ENCODE measurements at places on chromosomes 3 and 15.

DNA sequence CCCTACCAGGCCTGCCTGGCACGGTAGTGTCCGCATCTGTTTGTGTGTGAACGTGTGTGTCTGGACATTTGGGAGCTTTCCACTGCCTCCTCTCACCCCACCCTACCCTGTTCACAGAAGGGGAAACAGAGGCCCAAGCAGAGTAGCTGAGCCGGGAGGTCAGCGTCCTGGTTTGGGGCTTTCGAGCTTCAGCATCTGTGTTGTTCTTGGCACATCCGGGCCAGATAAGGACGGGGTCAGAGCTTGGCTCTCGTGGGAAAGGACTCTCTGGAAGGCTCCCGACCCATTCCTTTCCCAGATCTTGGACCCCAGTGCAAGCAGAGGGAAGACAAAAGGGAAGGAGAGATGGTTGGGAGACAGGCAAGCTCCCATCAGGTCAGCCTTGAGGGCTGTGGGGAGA, 6.3 kb upstream of the PTH1R start:
- no peak for DNase-seq

GRCh38 chr3:61371123-61371522, 119.9 kb upstream of the FHIT start:
- no peak for DNase-seq

GRCh38 chr3:152192936-152193672, 75.6 kb upstream of the MBNL1 start:
- DNase-seq: no peak

DNA sequence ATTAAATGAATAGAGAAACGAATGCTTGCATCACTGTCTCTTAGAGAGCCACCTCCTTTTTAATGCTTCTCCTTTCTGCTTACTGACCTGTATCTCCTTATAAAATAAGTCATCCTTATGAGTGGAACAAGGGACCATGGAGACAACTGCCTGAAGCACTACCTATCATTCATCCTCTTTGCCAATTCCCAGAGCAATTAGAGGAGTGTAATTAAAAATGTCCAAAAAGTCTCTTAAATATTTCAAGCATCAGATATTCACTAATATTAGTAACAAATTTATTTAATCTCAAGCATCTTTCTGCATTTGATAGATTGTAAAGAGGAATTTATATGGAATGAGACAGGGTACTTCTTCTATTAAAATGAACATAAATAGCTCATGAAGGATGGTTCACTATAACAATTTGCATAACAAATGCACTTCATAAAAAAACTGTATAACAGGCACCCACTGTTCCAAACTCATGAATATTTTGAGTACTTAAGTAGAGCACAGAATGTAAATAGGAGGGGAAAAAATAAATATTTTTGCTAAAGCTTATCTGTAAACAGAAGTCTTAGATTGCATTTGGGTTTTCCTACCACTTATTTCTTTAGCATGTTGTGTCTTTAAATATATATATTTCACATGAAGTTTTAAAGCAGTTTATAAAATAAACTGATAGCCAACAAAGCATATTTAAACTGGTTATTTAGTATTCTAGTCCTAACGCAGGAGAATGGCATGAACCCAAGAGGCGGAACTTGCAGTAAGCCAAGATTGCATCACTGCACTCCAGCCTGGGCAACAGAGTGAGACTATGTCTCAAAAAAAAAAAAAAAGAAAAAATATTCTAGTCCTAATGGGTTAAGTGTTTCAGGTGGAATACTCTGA, 269.3 kb downstream of the TBL1XR1 start:
- no peak for DNase-seq

DNA sequence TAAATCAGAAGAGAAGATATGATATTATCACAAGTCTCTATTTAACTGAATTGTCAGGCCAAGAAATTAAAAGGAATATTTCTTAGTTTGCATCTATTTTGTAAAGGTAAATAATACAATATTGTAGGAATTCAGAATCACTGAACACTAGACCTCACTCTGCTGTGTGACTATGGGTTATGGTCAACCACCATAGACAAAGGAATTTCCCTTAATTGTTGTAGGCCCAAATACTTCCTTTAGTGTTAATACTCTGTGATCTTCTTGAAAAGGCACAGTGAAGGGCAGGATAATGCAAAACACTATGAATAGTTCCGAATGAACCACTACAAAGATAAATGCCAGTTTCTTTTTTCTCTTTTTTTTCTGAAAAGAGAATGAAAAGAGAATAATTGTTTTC, 162.3 kb downstream of the TUSC7 start:
- no peak for DNase-seq

- no peak for DNase-seq
These were observed 282.5 kb upstream of the TRIM42 start for GRCh38 chr3:140395134-140396075.

- DNase-seq: no peak
These were observed 40.6 kb downstream of the DPP8 start for GRCh38 chr15:65476903-65477302.

GRCh38 chr15:99645543-99645935, 79.8 kb downstream of the MEF2A start:
- no peak for DNase-seq

DNA sequence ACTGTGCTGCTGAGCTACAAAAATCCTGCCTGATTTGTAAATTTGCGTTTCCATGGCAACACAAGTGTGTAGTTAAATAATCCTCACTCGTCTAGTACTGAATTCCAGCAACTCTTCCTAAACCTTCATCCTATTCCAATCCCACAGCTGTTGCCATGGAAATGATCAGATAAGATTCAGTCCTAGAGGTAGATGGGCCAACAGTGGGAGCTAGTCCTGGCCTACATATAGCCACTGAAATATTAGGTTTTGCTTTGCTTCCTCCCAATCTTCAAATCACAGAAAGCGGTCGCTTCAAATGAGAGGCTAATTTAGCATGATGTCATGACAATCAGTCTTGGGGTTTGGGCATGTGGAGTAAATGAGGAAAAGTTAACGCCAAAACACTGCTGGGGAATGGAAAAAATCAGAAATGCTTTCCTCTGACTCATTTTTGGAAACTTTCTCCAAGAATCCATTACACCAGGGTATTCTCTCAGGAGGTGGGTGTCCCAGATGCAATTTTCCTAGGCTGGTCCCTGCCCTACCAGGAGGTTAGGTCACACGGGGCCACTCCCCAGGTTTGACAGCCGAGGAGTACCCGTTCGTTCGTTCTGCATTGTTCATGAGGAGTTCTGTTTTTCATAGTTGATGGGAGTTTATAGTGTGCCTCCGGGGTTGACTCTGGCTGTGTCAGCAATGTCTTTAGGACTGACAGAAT, 159.2 kb upstream of the SLCO3A1 start:
- no peak for DNase-seq

DNA sequence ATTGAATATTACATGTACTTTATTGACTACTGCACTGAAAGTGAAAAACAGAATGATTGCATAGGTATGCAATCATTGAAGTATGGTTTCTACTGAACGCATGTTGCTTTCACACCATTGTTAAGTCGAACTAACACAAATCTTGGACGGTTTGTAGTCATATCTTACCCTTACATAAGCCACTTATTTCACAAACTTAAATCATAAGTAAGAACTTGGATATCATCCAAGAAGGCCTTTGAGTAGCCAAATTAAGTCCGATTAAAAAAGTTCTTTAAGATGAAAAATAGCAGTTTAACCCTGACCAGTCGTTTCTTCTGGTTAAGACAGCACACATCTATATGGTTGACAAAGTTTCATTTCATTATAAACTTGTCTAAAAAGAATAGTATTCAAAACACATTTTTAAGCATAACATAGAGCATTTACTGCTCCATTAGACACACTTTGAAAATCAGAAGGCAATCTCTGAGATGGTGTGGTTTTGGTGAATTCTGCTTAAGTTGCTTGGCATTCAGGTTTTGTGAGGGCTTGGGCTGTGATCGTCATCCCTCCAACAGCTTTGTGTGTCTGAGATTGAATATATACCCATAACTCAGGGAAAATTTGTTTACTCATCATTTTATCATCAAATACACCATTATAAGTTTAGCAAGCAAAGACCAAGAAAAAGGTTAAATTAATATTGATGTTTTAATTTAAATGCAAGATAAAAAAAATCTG, 92.2 kb downstream of the NFKBIZ start:
- no peak for DNase-seq

- no peak for DNase-seq
These were observed 8.9 kb downstream of the DNAAF4 start for GRCh38 chr15:55499151-55499550.

DNA sequence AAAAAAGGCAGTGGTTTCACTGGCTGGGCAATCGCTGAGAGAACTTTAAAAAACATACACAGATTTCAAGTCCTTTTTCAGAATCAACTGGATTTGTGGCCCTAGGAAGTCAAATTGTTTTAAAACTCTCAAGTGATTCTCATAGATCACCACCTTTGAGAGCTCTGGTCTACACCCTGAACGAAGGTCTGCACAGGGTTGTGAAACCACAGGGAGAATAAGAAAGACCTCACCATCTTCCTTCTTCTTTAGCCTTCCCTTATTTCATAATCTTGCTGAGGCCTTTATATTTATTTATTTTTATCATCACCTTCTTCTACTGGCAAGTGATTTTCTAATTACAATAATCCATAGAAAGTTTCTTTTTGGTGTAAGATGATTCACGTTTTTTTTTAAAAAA, 58.1 kb downstream of the FOXP1 start:
- DNase-seq: no peak

- peak; percentile 1 for DNase-seq
These were observed 214.5 kb downstream of the SNRPN start for GRCh38 chr15:25169318-25169717.

DNA sequence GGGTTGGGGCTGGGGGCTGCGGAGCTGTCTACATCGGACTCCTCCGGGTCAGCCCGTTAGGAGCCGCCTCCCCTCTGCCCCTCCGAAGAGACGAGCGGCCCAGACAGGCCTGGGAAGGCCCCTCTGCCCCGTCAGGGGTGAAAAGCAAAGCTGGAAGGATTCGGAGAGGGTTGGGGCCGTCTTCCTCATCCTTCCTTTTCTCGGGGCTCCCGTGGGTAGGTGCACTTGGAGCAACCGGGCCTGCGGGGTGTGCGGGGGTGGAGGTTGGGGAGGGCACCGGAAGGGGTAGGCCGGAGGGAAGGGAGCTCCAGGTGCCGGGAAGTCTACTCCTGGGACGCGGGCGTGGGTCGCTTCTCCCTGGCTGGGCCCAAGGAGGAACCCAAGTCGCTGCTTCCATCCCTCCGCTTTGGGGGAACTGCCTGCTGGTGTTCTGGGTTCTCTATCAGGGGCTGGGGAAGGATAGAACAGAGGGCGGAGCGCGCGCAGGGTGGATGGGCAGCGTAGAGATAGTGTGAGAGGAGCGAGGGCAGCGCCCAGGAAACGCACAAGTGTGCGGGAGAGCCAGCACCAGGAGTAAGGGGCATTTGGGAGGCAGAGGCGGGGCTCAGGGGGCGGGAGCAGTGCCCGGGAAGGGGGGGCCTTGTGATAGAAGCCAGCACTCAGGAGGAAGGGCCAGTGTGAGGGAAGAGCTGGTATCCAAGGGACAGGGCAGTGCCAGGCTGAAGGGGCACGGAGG, 590 bp downstream of the POLR2H start:
- DNase-seq: peak; percentile 18

DNA sequence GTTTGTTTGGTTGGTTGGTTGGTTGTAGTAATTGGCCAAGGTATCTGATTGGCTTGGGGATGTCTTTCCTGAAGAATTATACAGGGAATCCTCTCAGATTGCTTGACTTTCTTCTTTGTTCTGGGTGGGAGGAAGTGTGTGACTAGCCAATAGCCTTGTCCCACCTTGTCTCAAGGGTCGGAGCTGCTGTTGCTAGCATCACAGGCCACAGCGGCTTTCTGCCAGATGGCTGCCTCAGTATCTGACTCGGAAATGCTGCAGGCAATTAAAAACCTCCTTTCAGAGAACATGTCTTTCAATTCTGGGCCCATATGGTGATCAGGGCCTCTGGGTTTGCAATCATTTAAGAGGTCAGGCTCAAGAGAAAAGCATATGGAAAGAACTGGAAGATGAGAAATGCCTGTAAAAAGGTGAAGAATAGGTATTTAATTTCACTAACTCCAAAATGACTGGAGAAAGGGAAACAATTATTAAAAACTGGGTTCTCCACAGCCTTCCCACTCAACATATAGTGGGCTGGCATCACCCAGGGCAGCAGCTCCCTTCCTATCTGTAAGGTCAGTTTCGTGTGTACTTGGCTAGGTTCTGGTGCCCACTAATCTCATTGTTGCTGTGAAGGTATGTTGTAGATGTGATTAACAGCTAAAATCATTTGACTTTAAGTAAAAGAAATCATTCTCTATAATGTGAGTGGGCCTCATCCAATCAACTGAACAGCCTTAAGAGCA, 32.4 kb downstream of the TGFBR2 start:
- no peak for DNase-seq

DNA sequence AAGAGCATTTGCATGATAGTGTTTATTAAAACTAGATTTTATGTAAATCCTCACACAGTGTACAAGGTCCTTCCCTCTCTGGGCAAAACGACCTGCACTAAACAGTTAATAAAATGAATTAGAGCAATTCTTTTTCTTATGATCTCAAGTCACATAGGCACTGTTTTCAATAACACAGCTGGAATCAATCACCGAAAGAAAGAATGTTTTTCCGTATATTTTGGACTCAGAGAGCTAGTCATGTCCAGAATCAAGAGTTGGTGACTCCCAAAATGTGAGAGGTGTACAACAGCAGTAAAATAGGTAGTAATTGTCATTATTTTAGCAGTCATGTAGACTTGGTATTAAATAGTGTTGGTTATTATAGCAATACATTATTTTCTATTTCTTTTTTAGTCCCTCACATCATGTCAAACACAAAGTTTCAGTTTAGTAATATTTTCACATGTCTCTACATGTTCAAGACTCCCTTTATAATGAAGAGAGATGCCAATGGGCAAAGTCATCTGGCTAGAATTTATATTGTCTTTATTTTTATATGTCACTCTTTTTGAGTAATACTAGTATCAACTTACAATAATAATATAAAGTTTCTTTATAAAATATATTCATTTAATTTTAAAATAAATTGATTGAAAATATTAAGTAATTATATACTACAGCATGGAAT, 448.6 kb upstream of the CDIN1 start:
- DNase-seq: no peak

DNA sequence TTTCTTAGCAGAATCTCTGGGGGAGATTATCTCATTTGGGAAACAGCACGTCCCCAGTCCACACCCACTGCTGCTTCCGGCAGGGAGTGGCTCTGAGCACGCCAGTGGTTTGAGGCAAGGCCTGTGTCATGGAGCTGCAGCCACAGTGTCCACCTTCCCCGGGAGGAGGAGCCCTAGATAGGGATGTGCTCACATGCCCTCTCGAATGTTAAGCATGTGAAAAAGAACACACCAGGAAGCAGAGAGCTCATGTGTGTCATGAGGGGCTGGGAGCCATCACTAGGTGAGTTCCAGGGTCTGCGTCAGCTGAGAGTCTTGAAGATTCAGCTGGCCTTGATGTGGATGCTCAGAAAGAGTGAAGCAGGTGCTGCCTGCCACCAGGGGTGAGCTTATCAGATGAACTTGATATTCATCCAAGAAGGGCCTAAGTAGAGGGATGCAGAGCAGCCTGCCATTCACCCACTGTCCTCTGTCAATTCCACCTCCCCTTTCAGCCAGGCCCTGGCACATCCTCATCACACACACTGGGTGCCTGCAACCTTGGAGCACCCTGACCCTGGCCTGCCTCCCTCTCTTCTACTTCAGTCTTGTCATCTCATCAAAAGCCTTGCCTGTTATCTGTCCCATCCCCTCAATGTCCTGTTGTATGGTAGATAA, 16.3 kb downstream of the ITGA11 start:
- DNase-seq: no peak

Measured in T-helper 2 cell (primary cell).